ENCODE measurements at places on chromosomes 4 and X.

GRCh38 chr4:127604949-127605709 is 27.6 kb upstream of the INTU start:
- DNase-seq = no peak

DNA sequence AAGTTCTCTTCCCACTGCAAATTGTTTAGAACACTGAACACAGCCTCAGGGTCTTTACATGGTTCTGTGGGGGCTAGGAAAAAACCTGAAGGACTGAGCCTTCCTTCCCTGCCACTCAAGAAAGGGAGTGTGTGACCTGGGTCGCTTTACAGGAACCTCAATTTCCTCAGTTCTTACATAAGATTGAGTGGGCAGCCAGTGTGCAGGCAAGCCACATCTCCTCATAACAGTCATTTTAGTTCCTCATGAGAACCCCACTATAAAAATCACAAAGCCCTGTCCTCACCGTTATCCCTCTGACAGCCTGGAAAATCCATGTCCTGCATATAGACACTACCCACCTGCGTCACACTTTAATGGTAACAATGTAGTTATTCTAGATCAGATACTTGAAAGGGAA is 2.1 kb upstream of the ETDC start:
- no peak for DNase-seq

GRCh38 chr4:107863416-107863815 is 38.7 kb downstream of the SGMS2 start:
- DNase-seq = no peak

- no peak for DNase-seq
Observed at GRCh38 chrX:131356725-131357124, 67.6 kb upstream of the IGSF1 start.

- no peak for DNase-seq
Observed at GRCh38 chrX:77298790-77299189, 148.4 kb upstream of the FGF16 start.

DNA sequence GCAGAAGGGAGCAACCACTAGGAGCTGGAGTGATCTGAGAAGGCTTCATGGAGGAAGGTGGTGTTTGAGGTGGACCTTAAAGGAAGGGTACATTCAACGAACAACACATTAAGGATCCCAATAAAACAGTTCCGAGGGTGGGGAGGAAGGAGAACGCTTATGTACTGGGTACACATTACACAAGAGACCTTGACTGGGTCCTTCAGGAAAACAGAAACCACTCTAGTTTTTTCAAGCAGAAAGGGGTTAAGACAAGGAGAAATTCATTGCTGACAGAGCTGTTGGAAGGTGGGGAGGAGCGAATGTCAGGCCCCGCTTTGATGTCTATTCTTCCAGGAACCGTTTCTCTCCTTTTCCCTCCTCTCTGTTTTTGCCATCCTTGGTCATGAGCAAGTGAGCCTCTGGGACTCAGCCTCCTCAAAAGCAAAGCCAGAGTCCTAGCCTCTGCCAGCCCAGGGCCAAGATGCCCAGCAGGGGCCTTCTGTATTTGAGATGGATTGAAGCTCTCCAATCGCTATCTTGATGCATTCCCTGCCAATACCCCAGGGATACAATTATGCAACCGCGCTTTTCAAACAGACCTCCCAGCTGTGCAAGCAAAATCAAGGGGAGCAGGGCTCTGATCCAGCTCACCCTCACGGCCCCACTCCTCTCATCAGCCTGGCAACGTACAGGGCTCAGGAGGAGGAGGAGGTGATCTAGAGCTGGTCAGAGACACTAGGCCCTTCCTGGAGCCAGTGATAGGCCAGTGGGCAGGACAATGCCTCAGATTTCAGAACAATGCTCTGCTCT is 48.4 kb downstream of the ZBTB49 start:
- no peak for DNase-seq

DNA sequence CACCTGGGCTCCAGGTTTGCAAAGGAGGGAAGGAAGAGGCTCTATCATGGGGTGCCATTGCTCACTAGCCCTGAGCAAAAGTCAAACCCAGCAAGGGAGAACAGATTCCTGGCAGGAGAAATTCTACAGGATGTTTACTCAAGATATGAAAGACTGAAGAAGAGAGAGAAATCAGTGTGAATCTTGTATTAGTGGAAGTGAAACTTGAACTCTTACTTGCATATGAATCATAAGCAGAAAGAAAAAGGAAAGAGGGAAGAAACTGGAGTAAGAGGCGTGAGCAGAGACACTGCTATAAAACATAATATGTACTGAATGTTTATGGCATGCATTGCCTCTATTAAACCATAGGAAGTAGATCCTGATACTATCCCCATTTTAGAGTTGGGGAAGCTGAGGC is 60.9 kb downstream of the C4orf46 start:
- DNase-seq = no peak

DNA sequence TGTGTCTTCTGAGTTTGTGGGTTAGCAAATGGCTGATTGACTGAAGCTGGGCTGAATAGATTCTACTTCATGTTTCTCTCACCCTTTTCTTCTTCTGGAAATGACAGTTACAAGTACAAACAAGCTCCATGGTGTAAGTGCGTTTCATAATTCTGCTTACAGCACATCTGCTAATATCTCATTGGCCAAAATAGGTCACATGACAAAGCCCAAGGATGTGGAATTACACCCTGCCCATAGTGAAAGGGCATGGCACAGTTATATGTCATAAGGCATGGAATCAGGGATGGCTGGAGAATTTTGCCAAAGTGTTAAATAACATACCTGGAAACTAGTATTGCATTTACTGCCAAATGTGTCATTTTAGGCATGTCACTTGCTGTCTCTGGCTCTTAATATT is 327.2 kb downstream of the NKX6-1 start:
- no peak for DNase-seq

DNA sequence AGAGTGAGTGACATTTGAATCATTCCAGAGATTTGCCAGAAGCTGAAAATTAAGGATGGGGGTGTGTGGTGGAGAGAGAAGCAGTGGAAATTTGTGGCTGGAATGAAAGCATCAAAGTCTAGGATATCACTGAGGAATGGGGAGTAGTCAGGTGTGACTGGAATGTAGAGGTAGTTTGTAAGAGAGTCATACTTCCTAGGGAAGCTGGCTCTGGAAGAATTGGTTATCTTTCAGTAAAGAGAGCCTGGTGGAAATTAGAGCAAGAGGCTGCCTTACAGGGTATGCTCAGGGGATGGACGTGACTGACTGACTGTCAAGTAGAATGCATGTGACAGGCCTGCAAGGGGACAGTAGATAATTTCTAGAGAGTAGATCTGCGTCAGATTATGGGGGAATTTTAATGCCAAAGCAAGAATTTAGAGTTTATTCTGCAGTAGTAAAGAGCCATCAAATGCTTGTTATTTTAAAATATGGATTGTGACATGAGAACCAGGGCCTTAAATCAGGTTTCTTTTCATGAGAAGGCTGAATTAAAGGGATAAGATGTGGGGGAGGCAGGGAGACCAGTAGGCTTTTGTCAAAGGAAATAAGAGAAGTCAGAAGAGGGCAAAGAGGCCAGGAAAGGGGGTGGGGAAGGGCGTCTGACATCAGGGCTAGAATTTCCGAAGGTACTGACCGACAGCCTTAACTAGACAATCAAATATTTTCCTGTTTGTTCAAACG is 109.9 kb downstream of the AFF1 start:
- no peak for DNase-seq

DNA sequence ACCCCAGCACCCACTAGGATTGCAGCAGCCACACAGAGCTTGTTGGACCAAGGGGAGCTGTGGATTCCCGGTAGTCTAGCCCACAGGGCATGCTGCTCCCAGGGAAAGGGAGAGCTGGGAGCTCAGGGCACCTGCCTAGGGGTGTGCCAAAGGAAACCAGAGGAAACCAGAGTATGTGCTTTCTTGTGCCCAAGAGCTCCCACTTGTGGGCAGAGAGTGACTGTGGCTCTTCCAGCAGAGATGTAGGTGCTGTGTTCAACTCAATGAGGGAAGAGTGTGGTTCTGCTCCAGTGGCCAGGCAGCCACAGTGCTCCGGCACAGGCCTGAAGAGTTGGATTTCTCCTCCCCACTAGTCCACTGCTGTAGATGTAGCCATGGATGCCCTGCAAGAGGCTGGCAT is 1050.0 kb upstream of the INTU start:
- DNase-seq = no peak

GRCh38 chr4:79087071-79087470 is 147.8 kb upstream of the PAQR3 start:
- DNase-seq = no peak

DNA sequence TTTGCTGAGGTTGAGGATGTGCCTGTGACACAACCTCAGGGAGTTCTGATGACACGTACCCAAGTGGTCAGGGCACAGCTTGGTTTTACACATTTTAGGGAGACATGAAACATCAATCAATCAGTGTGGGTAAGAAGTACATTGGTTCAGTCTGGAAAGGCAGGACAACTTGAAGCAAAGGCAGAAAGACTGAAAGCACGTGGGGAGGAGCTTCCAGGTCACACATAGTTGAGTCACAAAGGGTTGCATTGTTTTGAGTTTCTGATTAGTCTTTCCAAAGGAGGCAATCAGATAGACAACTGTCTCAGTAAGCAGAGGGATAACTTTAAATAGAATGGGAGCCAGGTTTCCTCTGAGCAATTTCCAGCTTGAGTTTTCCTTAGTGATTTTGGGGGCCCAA is 1910.0 kb upstream of the AGA start:
- no peak for DNase-seq

DNA sequence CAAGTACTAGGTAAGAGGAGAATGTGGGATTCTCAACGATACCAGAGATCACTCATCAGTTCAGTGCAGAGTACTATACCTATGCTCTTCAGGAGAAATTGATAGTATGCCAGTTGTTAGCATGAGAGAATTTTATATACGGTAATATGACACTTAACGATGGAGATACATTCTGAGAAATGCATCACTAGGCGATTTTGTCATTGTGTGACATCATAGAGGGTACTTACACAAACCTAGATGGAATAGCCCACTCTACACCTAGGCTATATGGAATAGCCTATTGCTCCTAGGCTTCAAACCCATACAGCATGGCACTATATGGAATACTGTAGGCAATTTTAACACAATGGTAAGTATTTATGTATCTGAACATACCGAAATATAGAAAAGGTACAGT is 140.2 kb downstream of the SLIT2 start:
- no peak for DNase-seq

GRCh38 chrX:129516402-129516801 is 6.9 kb downstream of the SMARCA1 start:
- DNase-seq = no peak

GRCh38 chr4:185244763-185245162 is 35.4 kb downstream of the SNX25 start:
- DNase-seq = no peak
